Heart left ventricle (tissue), 16 donors: ENCODE measurements at places on chromosomes 1 and 21. TPM values are rescaled to one million over a fixed set of nuclear protein-coding genes. Genes with fewer than 3 reads are reported as not detected.

Gene S100A8
- total RNA-seq = 125 TPM

Gene OR6N1
- total RNA-seq = not detected

- no peak for DNase-seq
Measured at GRCh38 chr1:42949312-42950115, 9.2 kb downstream of the SLC2A1 start.

DNA sequence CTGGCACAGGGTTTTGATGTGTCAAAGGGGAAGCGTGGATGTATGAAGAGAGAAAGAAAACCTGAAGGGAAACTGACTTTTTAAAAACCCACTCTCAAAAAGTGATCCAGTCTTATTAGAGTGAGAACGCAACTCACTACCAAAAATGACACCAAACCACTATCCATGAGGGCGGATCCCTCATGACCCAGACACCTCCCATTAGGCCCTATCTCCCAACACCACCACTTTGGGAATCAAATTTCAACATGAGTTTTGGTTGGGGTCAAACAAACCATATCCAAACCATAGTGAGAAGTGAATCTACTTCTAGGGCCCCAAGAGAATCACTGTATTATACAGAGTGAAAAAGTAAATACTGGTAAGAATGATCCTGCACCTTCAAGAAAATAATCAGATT, 53.5 kb downstream of the FNBP1L start:
- no peak for DNase-seq

Gene AMPD1
- total RNA-seq = not detected
